ENCODE measurements at places on chromosomes 13 and 19. TPM values are rescaled to one million over a fixed set of nuclear protein-coding genes. Genes with fewer than 3 reads are reported as not detected.

- peaks cover 12% of the 10 kb centered on the region for H3K4me1 ChIP-seq
- H3K4me3 ChIP-seq, result no peak overlapping the region
- no peak overlapping the region for H3K27ac ChIP-seq
These were observed 498.1 kb downstream of the COG6 start for GRCh38 chr13:40153516-40153915.

DNA sequence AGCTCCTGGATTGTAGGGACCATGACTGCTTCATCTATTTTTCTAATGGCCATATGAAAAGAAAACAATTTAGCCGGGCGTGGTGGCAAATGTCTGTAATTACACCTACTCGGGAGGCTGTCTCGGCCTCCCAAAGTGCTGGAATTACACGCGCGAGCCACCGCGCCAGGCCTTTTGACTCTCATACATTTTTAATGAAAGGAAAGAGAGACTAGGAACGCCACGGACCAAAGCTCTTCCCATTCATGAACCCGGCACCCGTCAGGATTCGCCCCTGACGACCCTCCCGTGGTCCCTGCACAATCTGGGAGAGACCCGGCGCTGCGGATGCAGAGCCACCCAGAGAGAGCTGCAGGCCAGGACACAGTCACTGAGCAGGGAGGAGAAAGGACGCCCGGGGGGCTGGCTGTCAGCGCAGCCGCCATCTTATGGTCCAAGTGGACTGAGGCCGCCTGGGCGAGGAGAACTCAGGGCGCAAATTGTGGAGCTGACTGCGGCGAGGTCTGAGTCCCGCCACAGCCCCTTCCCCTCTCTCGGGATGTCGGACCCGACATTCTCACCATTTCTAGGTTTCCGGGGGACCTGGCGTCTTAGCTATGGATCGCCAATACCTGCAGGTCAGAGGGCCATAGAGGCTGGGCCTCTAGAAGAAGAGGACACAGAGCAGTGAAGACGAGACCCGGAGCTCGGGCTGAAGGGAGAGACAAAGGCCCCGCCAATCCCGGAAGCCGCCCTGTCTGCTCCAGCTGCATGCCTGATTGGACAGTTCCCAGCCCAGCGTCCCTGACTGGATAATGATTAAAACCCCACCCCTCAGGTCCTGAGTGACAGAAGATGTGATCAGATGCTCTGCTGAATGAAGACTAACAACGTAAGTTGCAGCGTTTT, at the start of gene ZNF681:
TSS of gene ZNF681 (minus strand) at position 705 of the 888 bp plus-strand sequence. CDS start at position 563, 142 bp downstream.
- H3K27ac ChIP-seq, result peak within 1 kb of the TSS; percentile 51
- peak; percentile 97 for DNase-seq
- H3K27me3 ChIP-seq, result no peaks in the 10 kb centered on the region

DNA sequence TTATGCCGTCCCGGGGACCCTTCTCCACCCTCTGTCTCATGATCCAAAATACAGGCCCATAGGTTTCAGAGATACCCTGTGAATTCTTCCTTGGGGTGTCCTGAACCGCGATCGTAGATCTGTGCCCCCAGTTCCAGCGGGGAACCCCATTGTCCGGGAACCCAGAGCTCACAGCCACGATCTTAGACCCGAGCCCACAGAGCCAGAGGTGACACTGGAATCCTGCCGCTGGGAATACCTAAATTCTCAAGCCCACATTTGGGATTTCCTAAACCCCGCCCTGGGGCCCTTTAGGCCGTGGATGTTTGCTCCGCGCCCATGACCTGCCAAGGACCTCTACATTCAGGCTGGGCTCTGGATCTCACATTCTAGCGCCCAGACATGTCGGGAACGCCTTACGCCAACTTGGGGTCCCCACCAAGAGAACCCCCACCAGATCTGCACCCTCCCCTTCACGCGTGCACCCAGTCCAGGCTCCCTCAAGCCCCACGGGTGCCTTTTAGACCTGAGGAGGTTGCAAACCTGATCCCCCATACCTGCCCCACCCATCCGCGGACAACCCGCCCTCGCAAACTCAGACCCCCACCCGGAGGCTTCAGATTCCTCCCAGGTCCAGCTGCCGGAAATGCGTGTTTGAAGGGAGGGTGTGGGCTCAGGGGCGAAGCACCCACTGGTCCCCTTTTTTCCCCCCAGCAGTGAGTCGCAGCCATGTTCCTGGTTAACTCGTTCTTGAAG, 605 bp downstream of the CAPNS1 start:
- peak overlapping the region; percentile 87 for H3K4me3 ChIP-seq
- H3K4me1 ChIP-seq, result peaks cover 8% of the 10 kb centered on the region
- H3K27ac ChIP-seq, result peak overlapping the region; percentile 96
- H3K27me3 ChIP-seq, result no peaks in the 10 kb centered on the region
- no peaks in the 10 kb centered on the region for H3K36me3 ChIP-seq

GRCh38 chr13:45696610-45697226, 5.4 kb upstream of the CBY2 start:
- no peak for DNase-seq
- no peak overlapping the region for H3K4me3 ChIP-seq
- peak overlapping the region; percentile 64 for H3K27ac ChIP-seq
- no peaks in the 10 kb centered on the region for H3K36me3 ChIP-seq

DNA sequence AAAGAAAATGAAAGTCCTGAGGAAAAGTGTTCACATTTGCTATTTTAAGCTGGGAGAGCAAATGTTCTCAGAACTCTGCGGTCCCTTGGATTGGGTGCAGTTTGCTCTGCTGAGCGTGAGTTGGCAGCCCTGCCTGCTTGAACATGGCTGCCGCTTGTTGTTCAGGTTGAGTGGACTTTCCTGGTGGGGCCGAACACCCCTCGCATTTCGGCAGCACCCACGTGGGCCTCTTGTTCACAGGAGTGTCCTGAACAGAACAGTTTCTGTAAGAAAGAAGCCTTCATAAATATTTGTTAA, 10.8 kb upstream of the RNF113B start:
- H3K36me3 ChIP-seq, result no peaks in the 10 kb centered on the region
- peaks cover 13% of the 10 kb centered on the region for H3K4me1 ChIP-seq
- peak; percentile 36 for DNase-seq
- H3K27ac ChIP-seq, result peak overlapping the region; percentile 20
- no peak overlapping the region for H3K4me3 ChIP-seq

DNA sequence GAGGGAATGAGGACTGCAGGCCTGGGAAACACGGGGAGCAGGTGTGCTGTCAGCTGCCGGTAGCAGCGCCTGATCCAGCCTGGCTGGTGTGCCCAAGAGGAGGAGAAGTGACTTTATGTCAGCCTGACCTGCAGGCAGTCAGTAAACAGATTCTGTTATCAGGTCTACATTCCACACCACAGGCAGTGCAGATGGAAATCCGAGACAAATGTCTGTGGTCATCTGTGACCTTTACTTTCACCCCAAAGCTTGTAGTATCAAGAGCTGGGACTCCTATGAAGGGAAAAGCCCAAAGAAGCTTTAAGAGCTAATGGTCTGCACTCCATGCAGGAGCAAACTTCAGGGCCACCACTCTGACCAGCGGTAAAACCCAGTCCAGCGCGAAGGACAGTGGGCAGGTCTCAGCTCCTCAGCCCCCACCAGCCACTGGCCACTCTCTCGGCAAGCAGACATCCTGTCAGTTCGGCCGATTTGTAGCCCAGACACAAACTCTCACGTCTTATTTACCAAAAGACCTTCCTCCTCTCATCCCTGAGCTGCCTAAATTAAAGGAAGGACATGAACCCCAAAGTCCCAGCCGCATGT, 7.7 kb downstream of the EPS15L1 start:
- no peaks in the 10 kb centered on the region for H3K36me3 ChIP-seq
- no peak for DNase-seq
- no peak overlapping the region for H3K4me3 ChIP-seq
- no peak overlapping the region for H3K27ac ChIP-seq
- H3K4me1 ChIP-seq, result peaks cover 10% of the 10 kb centered on the region
- no peaks in the 10 kb centered on the region for H3K27me3 ChIP-seq

DNA sequence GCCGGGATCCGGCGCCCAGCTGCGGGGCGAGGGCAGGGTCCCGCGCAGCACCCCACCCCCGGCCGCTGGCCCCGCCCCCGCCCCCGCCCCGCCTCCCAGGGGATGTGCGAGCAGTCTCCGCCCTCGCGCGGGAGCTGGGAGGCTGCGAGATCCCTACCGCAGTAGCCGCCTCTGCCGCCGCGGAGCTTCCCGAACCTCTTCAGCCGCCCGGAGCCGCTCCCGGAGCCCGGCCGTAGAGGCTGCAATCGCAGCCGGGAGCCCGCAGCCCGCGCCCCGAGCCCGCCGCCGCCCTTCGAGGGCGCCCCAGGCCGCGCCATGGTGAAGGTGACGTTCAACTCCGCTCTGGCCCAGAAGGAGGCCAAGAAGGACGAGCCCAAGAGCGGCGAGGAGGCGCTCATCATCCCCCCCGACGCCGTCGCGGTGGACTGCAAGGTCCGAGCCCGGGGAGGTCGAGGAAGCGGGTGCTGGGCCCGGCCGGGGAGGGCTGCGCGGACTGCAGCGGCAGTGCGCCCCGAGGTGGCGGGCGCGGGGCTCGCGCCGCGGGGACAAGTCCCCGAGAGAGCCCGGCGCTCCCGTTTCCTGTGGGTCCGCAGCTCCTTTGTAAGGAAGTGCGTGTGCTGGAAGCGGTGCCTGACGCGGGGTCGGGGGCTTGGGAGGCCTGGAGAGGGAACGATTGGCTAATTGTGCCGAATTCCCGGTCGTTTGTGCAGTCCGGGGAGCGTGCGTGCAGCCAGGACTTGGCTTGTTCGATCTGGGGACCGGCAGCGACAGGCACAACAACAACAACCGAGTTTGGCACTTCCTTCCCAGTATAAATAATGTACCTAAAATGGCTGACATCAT, at the start of gene ITM2B:
TSS of gene ITM2B (plus strand) at position 161 of the 843 bp plus-strand sequence. CDS start at position 316, 155 bp downstream.
- no peaks in the 10 kb centered on the region for H3K36me3 ChIP-seq

- H3K27me3 ChIP-seq, result no peaks in the 10 kb centered on the region
- no peak for DNase-seq
- no peaks in the 10 kb centered on the region for H3K36me3 ChIP-seq
- no peak overlapping the region for H3K27ac ChIP-seq
- H3K4me1 ChIP-seq, result no peaks in the 10 kb centered on the region
These were observed 48.6 kb downstream of the FAM124A start for GRCh38 chr13:51270623-51271415.

- no peaks in the 10 kb centered on the region for H3K27me3 ChIP-seq
- no peak overlapping the region for H3K4me3 ChIP-seq
- no peak overlapping the region for H3K27ac ChIP-seq
- peaks cover 4% of the 10 kb centered on the region for H3K4me1 ChIP-seq
- no peak for DNase-seq
These were observed 11.6 kb downstream of the ZNF57 start for GRCh38 chr19:2912306-2912705.

- H3K36me3 ChIP-seq, result no peaks in the 10 kb centered on the region
- peaks cover 21% of the 10 kb centered on the region for H3K4me1 ChIP-seq
- no peaks in the 10 kb centered on the region for H3K27me3 ChIP-seq
- no peak for DNase-seq
- no peak overlapping the region for H3K4me3 ChIP-seq
These were observed 15.9 kb upstream of the GAS6 start for GRCh38 chr13:113879494-113880360.

DNA sequence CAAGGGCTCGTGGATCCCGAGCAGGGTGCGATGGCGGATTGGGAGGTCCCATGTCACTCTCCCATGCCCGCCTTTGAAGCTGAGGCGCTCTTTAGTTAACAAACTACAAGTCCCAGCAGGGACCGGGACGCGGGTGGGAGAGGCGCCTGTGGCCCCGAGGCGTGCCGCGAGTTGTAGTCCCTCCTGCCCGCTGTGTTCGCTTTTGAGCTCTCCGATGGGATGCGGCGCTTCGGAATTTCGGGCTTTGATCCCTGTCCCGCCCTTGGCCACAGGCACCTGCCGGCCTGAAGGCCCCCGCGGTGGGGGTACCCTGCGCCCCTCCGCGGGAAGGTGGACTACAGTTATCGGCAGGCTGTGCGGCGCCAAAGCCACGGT, 11.0 kb downstream of the CYTH2 start:
- DNase-seq, result peak; percentile 73
- no peaks in the 10 kb centered on the region for H3K4me1 ChIP-seq
- no peaks in the 10 kb centered on the region for H3K27me3 ChIP-seq
- H3K36me3 ChIP-seq, result no peaks in the 10 kb centered on the region
- peak overlapping the region; percentile 59 for H3K4me3 ChIP-seq

- H3K4me1 ChIP-seq, result peaks cover 4% of the 10 kb centered on the region
- H3K27me3 ChIP-seq, result no peaks in the 10 kb centered on the region
- no peak for DNase-seq
These were observed 36.1 kb upstream of the TMEM255B start for GRCh38 chr13:113722921-113723320.

- H3K4me1 ChIP-seq, result peaks cover 8% of the 10 kb centered on the region
- H3K4me3 ChIP-seq, result no peak overlapping the region
These were observed 25.1 kb upstream of the CEBPG start for GRCh38 chr19:33348301-33349010.

Gene HAUS8
- 20.0 TPM for total RNA-seq

Gene FXYD1
- 2.3 TPM for total RNA-seq

Gene ZNF418
- 22.0 TPM for total RNA-seq

Gene ALOX5AP
- total RNA-seq, result 2.5 TPM

Gene CABP5
- not detected for total RNA-seq

Gene FCAR
- not detected for total RNA-seq

Gene KMT2B
- 110 TPM for total RNA-seq

Gene ZNF667
- total RNA-seq, result 16.5 TPM

Gene CGB5
- 2.4 TPM for total RNA-seq
